ENCODE measurements at places on chromosomes 11 and 22.

DNA sequence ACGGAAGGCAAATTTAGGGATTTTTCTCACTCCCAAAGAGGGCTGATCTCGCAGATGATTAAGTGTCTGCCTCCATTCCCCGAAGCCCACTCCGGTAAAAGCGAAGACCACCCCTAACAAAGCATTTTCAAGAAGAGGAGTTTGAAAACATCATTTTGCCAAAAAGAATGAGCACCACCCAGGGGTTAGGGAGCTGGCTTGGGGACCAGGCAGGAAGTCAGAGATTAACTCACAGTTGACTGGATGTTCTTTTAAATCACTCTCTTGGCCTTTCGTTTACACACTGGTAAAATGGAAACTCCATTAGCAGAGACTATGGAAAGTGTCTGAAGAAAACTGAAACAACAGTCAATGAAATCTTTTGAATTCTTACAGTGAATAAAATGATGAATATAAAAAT is 7.9 kb upstream of the TRIM44 start:
- DNase-seq = no peak

DNA sequence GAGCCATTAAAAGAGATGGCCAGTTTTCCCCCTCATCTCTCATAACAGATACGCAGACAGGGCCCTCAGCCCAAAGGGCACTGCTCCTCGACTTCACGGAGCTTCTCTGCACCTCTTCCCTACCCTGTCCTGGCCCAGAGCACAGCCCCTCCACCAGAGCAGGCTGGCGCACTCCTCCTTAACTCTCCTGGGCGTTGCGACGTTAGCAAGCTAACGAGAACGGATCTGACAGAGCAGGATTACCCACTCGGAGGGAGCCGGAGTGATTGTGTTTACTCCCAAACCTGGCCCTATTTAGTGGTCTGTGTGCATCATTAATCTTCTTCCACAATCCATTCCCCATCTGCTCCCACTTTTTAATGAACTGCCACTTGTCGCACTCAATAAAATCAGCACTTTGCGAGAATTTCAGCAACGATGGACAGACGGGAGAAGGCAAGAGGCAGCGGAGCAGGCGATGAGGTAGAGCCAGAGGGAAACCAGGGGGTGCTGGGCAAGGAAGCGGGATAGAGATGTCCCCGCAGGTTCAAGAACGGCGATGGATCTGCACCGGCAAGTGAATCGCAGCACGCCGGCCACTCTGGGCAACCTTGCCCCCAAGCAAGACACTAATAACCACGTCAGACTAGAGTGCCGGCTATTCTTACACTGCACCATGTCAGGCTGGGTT is 159.4 kb downstream of the BUD13 start:
- DNase-seq = no peak

GRCh38 chr22:29093501-29094300 is 20.9 kb downstream of the KREMEN1 start:
- no peak for DNase-seq

GRCh38 chr11:69614085-69614484 is 26.9 kb upstream of the CCND1 start:
- no peak for DNase-seq

GRCh38 chr22:38513063-38513462 is 7.0 kb upstream of the DDX17 start:
- no peak for DNase-seq

DNA sequence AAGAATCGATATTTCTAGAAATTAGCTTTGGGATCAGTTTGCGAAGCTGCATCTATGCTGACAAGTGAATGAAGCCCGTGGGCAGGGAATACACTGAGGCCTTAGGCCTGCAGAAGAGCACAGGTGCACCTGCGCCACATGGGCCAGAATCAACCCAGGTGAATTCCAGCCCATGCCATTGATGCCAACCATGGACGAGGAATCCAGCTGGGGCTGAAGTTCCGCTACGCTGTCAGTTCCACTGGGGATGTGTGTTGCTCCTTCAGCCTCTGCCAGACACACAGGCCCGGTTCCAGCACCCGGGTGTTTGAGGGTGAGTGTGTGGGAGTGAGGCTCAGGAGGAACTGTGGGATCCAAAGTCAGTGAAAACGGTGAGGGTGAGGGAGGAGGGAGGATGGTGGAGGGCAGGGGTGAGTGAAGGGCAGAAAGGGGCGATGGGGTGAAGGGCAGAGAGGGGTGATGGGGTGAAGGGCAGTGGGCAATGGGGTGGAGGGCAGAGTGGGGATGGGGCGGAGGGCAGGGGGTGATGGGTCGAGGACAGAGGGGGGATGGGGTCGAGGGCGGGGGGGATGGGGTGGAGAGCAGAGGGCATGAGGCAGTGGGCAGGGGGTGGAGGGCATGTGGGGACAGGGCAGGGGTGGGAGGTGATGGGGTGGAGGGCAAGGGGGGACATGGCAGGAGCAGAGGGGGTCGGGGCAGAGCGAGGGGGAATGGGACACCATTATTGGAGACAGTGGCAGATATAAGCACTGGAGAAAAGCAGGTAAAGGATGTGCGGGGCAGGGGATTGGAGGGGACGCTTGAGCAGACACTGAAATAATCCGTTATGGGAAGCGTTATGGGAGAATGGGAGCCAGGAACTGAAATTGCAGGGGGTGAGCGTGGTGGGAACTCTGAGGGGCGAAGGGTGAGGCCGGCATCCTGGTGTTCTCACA is 931.6 kb downstream of the BRD1 start:
- DNase-seq = no peak

GRCh38 chr22:23086787-23087186 is 16.5 kb downstream of the GNAZ start:
- no peak for DNase-seq

GRCh38 chr11:128705124-128705920 is 11.4 kb downstream of the FLI1 start:
- no peak for DNase-seq

GRCh38 chr22:43242627-43243026 is 55.7 kb upstream of the TTLL12 start:
- no peak for DNase-seq

DNA sequence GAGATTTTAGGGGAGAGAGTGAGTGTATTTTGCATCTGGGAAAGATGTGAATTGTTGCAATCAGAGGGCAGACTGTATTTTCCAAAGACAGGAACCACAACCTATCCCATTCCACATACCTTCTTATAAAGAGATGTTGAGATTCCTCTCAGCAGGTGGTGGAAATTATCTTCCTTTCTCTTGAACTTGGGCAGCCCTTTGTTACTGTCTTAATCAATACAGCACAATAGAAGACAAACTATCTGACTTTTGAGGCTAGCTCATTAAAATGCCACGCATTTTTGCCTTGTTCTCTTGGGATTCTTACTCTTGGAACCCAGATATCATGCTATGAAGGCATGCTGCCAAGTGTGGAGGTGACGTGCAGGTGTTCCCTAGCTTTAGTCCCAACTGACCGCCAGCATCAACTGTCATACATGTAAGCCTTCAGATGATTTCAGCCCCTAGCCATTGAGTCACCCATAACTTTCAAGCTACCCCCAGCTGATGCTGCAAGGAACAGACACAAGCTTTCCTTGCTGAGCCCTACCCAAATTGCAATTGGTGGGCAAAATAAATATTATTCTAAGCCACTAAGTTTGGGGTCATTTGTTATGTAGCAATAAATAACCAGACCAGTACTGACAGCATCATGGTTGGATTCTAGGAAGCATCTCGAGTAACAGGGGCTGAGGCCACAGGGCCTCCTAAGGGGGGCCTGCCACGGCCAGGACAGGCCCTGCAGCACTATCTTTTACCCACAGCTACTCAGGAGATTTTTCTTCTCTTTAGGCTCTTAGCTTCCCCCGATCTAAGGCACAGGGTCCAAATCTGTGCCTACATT is 63.0 kb downstream of the RPL27A start:
- no peak for DNase-seq

- DNase-seq = no peak
These were observed 111.7 kb upstream of the RASSF10 start for GRCh38 chr11:12897390-12897789.

- no peak for DNase-seq
These were observed 15.7 kb downstream of the CRTAM start for GRCh38 chr11:122853971-122854446.

DNA sequence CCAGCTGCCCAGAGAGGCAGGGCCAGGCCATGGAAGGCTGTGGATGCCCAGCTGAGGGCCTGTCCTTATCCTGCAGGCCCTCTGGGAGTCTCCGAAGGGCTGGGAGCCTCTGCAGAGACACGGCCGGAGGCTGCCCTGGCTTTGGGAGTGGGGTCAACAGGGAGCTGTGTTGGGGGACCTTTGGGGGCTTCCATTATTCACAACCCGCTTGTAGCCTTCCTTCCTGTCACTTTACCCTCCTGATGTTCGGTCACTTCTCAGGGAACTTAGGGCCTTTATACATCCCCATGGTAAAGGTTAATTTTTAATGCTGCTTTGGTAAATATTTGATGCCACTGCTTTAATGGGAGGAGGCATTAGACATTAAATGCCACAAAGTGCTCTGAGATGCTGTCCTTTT is 44.9 kb downstream of the SHISAL1 start:
- no peak for DNase-seq

- DNase-seq = no peak
These were observed 72.0 kb downstream of the ARHGAP42 start for GRCh38 chr11:100759106-100759505.

- DNase-seq = no peak
These were observed 29.0 kb downstream of the CAPN1 start for GRCh38 chr11:65210748-65211147.

DNA sequence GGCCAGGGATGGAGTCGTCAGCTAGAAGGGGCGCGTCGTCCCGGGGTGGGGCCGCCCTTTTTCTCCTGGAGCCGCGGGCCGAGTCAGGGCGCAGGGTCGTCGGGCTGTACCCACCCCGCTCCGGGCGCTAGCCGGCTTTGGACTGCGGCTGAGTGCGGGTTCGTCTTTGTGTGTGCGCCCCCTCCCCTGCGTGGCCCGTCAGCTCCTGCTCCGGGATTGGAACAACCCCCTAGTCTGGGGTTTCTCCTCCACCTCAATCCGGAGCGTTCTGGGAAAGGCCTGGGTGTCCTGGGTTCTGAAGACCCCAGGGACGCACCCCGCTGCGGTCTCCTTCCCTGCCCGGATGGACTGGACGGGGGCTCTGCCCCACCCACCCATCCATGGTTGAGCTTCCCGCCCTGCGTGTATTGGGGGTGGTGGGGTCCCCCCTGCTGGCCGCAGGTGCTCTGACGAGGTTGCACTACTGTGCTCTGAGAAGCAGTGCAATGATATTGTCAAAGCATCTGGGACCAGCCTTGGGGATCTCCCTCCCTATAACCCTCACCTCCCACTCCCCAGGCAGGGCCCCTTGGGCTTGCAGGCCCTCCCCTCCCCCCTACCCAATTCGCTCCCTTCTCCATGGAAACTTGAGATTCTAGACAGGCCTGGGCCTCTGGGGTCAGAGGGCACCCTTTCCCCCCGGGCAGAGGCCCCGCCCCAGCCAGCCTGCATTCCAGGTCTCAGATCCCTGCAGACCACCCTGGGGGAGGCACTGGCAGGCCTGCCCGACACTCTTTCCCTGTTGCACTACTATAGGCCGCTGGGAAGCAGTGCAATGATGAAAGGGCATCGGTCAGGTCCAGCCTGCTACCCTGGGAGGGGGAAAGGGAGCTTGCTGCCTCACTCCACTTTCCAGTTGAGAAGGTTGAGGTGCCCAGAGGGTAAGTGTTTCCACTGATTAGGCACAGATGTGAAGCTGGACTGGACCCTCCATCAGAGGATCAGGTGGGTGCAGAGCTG is 10.7 kb downstream of the SDF2L1 start:
- DNase-seq = no peak

DNA sequence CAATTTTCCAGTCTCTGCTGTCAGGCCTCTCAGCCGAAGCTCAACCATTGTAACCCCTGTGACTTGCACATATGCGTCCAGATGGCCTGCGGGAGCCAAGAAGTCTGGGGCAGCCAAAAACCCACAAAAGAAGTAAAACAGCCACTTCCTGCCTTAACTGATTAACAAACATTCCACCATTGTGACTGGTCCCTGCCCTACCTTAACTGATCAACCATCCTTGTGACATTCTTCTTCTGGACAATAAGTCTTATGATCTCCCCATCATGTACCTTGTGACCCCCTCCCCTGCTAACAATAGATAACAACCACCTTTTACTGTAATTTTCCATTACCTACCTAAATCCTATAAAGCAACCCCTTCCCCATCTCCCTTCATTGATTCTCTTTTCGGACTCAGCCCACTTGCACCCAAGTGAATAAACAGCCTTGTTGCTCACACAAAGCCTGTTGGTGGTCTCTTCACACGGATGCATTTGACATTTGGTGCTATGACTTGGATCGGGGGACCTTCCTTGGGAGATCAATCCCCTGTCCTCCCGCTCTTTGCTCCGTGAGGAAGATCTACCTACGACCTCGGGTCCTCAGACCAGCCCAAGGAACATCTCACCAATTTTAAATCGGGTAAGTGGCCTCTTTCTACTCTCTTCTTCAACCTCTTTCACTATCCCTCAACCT is 1.3 kb upstream of the NDUFC2 start:
- no peak for DNase-seq

- no peak for DNase-seq
These were observed 54.9 kb downstream of the P4HA3 start for GRCh38 chr11:74256378-74257133.

GRCh38 chr11:75499423-75500190 is 26.1 kb downstream of the GDPD5 start:
- no peak for DNase-seq

- no peak for DNase-seq
These were observed 668.2 kb upstream of the TENM4 start for GRCh38 chr11:80109031-80109430.

- DNase-seq = no peak
These were observed 16.8 kb downstream of the DNAL4 start for GRCh38 chr22:38777087-38777671.

- no peak for DNase-seq
These were observed 879.3 kb downstream of the DLG2 start for GRCh38 chr11:84747871-84748270.

DNA sequence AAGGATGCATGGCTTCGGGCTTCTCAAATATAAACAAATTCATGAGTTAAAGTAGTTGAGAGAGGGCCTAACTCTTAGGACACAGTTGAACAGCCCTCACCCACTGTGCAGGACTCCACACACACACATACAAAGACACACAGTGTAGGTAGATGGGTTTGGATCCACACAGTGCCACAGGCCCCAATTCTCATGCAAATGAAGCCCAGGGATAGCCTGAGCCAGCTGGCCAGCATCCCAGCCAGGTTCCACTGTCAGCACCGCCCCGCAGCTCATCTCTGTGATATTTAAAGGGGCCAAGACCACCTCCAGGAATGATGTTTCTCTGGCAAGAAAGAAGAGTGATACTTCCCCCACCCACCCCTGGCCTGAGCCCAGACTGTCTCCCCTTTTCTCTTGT is 11.7 kb downstream of the SLC35C1 start:
- no peak for DNase-seq

- no peak for DNase-seq
These were observed 181.5 kb downstream of the TMEM135 start for GRCh38 chr11:87219266-87219665.

- no peak for DNase-seq
These were observed 22.1 kb downstream of the STIM1 start for GRCh38 chr11:3877364-3878257.

DNA sequence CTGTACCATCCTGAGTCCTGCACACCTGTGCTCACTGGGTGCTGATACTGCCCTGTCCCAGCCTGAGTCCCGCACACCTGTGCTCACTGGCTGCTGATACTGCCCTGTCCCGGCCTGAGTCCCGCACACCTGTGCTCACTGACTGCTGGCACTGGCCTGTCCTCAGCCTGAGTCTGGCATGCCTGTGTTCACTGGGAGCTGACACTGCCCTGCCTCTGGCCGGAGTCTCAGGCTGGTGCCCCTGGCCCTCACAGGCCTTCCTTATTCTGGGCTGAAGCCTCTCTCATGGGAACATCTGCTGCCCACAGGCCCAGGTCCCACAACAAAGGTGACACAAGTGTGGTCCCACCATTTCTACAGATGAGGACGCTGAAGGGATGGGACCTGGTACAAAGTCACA is 115.1 kb downstream of the MPPED1 start:
- no peak for DNase-seq

GRCh38 chr11:12192794-12193514 is 82.6 kb downstream of the MICAL2 start:
- DNase-seq = no peak

All from cortex of kidney (tissue), 1 donor.